Fibroblast of skin of right quadriceps (primary cell): ENCODE measurements at places on chromosomes 7 and 10.

DNA sequence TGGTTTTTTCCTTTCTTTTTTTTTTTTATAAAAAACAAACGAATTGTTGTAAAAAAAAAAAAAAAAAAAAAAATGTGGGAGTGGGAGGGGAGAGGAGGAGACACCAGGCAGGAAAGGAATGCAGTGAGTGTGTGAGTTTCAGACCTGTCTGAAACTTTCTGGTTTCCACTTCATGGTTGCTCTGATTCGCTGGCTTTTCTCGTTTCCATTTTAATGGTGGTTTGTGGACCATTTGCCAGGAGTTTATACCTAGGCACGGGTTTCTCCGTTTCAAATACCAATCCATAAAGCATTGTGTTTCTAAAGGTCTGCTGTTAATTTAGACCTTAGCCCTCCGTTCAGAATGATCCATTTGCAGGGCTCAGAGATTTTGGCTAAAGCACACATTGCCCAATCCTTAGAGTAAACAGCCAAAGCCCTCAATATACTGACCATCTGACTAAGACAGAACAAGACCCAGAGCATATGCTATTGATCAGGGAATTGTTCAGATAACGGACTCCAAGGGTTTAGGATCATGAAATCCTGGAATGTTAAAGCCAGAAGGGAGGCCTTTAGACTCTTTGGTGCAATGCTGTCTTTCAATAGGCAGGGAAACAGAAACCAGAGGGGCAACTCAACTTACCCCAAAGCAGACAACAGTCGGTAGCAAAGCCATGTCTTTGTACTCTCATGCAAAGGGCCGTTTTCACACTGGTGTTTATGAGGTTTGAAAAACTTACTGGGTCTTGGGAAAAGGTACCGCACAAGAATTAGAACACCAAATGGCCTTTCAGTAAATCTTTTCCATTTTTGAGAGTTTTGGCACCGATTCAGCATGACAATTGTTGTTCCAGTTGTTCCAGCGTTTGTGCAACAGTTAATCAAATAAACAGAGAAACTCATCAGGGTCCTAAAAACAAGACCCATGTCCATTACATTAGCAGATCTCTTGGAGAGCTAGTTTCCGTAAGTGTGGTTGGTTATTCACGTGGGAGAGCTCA is 94.3 kb upstream of the AGBL3 start:
- DNase-seq: peak; percentile 66

DNA sequence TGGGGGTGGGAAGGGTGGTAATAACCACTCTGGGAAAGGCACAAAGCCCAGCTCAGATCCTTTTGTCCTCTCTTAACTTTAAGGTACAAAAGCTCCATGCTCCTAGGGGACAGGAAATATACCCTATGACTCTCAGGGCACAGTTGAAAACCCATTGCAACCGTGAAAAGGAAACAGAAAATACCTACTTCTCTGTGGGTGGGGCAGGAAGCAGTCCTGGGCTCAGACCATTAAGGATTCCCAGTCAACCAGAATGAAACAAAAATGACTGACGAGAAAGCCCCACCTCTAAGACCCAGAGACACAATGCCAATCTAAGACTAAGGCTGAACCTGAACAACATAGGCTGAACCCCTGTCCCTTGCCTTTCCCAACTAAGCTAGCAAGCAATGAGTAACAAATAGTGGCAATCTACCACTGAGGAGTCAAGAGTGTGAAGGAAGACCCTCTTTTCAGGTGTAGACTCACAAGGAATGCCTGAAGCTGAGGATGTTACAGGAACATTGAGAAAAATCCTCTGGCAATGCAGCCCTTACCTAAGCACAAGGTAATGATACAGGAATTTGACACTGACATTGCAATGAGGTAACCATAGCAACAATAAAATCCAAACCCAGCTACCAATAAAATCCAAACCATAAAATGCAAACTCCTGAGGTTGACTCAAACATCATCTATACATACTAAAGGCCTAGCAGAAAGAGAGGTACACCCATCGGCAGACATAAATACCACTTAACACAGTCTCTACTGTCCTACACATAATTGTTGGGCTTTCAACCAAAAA is 380.1 kb downstream of the HPSE2 start:
- DNase-seq: no peak

DNA sequence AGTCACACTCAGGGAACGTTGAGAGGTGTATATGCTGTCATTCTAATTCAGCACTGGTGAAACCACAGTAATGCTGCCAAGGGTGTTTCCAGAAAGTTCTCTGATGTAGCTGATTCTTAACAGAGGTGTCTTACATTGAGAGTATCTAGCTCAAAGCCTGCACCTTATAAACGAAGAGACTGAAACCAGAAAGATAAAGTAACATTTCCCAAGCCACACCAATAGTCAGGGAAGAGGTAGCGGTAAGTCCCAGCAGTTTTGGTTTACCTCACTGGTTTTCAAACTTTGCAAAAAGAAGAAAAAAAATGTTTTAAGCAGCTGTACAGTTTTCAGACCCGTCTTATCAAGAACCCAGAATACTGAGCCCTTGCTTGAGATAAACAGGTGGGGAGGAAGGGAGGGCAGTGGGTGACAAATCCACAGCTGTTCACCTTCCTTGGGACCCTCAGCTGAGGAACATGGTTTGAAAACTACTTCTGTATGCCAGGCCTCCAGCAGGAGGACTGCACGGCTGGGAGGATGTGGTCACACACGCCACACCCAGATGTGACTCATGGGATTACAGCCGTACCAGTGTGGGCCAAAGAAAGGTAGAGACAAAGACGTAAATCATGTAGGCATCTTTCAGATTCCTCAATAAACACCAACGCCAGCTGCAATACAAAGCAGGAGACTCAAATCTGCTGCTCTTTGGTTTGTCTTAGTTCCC is 63.9 kb upstream of the GSDME start:
- peak; percentile 89 for DNase-seq

- DNase-seq: no peak
These were observed 330.7 kb downstream of the GPR158 start for GRCh38 chr10:25505466-25505865.

GRCh38 chr7:101968720-101969466 is 151.5 kb downstream of the CUX1 start:
- no peak for DNase-seq

GRCh38 chr7:132666774-132667172 is 90.5 kb upstream of the PLXNA4 start:
- DNase-seq: no peak
